A172 (cell line): ENCODE measurements at places on chromosomes 12 and 14.

DNA sequence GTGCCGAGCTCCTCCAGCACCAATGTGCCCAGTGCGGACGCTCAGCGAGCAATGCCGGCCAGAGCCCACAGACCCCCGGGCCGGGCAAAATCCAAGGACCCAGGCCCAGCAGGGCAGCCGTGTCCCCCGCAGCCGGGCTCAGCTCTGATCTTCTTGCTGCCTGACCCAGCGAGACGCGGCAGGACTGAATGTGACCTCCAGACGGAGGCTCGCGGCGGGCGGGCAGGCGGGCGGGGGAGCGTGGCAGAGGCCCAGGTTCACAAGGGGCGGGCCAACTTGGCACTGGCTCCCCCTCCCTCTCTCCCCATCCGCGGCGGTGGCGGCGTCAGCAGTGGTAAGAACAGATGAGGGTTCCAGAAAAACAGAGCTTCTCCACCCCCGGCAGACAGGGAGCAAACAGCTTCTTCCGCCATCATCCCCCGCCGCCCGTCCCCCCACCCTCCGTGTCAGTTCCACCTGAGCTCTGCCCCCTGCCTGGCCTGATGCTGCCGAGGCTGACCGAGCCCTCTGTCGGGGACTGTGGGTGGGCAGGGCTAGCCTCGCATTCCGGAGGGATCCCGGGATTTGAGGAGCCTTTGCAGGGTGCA lies 94.3 kb downstream of the RFLNA start:
- peak; percentile 83 for DNase-seq

- DNase-seq, result peak; percentile 63
Observed at GRCh38 chr14:100645196-100645981, 58.2 kb upstream of the BEGAIN start.

DNA sequence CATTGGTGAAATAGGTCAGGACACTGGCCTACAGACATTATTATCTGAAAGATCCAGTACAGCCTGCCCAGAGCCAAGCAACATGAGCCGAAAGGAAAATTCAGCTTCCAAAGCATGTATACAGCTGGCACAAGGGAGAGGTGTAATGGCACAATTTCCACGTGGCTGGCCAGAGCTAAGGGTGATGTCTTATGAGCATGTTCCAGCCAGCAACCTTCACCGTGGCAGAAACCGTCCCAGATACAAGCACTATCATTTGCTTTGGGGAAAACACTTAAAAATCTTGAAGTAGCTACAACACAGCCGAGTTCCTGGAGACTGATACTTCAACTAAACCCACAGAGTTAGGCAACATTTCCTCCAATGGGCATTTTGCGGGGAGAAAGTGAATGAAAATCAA lies 44.5 kb downstream of the CORO1C start:
- no peak for DNase-seq

DNA sequence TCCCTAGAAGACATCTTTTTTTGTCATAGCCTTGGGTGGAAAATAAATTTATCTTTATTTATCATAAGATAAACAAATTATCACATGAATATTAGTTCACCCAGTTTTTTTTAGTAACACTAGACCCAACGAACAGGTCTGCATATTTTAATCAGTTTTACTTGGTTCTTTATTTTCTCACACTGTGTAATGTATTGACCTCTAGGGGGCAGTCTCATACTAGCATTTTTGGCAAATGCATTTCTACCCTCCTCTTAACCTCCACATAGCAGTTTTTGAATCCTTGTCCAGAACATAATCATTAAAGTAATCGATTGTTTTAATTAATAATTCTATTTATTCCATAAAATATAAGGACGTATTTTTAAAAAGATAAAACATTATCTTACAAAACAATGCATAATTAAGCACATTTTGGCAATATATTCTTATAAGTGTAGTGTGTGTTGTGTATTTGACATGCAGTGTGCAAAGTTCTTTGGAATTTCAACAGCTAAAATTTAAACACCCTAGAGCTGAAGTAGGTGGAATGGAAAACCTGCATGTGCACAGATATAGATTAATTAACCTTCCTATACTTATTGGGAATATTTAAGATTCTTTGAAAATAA lies 31.6 kb upstream of the PTPRQ start:
- DNase-seq, result peak; percentile 40

DNA sequence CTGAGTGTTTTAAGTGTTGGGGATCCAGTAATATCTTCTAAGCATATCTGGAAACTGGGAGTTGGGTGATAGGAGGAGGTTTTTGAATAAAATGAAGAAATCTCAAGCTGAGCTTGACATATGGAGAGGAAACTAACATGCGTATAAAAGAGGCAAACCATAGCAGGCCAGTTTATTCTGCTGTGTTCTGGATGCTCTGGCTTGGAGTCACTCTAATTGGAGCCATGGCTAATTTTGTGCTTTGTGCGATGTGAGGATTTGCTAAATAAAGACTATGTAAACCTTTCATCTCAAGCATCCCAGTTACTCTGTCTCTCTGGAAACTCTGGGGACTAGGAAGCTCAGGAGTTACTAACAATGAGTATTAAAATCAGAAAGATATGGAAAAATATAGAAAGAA lies 66.5 kb downstream of the ATF7IP start:
- no peak for DNase-seq

- no peak for DNase-seq
Observed at GRCh38 chr14:21136024-21136423, 19.8 kb downstream of the OR5AU1 start.

DNA sequence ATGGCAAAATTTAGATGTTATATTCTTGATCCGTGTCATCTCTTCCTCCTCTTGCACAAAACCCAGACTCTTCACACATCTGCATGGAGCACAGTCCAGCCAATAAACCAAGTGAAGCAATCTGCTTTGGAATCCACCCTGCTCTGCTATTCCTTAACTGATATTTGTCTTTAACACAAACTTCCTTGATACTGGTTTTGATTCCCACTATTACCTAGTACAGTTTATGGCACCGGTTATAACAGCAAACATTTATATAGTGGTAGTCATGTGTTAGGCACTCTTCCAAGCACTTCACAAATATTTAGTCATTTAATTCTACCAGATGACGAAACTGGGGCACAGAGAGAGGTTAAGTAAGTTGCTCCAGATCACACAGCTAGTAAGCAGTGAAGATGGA lies 12.5 kb downstream of the STYK1 start:
- DNase-seq, result no peak

- no peak for DNase-seq
Observed at GRCh38 chr14:92561906-92562479, 48.4 kb downstream of the RIN3 start.

DNA sequence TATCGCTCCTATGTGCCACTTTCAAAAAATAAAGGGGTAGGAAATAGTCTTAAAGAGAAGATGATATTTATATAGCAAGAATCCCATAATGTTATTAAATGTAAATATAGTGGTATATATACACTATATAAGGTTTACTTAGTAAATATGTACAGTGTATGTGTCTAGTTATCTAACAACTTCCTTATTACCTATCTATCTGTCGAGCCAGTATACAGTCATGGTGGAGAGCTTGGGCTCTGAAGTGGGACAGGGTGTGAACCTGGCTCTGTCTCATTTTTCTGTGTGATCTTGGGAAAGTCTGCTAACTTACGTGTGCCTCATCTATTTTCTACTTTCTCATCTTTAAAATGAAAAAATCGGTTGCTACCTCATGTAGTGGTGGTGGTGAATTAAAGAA lies 62.8 kb upstream of the SINHCAF start:
- DNase-seq, result no peak

- DNase-seq, result no peak
Observed at GRCh38 chr14:93688239-93688666, 100.0 kb downstream of the PRIMA1 start.

DNA sequence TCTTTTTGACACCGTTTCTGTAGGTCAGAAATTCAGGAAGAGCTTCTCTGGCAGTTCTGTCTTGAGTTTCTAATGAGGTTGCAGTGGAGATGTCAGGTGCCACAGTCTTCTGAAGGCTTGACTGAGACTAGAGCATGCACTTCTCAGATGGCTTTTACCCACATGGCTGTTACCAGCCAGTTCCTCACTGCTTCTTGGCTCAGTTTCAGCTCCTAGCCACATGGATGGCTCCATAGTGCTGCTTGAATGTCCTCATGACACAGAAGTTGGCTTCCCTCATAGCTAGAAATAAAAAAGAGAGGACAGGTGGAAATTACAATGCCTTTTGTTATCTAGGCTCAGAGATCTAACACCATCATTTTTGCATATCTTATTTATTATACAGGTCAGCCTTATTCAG lies 38.1 kb upstream of the SLC2A13 start:
- no peak for DNase-seq

- no peak for DNase-seq
Observed at GRCh38 chr12:96302687-96303310, 97.4 kb downstream of the CDK17 start.

DNA sequence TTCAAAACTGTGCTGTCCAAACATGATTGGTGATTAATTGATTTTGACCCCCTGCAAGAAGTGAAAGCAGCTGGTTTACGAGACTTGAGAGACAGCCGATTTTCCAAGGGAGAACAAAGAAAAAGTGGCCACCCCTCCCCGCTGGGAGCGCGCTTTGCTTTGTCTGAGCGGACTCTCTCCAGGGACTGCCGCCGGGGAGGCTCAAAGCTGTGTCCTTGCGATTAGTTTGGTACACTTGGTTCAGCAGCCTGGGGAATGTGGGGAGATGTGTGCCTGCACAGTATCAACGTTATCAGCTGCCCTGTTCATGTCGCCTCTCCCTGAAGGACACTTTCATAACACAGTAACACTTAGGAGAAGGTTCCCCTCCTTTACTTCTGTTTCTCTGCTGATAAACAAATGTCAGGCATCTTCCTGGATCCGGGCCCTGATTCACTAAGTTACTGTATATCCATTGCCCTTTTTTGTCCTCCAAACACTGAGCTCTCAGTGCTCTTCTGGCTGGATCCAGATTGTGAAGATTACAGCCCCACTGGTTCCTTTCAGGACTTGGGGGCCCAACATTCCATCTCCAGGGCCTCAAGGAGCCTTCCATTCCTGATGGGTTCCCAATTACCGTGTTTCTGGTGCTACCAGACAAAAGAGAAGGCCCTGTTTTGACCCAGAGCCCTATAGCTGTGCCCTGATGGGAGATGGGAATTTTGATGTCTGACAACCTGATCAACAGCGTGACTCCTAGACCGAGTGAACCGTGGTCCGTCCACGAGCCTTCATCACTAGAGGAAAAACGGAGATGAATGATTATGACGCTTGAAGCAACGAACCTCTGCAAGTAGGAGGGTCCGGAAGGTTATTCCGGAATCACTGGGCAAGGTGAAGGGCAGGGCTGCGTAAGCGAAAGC lies 31.7 kb upstream of the TUBA1C start:
- peak; percentile 46 for DNase-seq

GRCh38 chr14:105479431-105480158 lies 5.0 kb downstream of the CRIP2 start:
- no peak for DNase-seq

- peak; percentile 26 for DNase-seq
Observed at GRCh38 chr12:118190266-118190665, 54.3 kb downstream of the PEBP1 start.

DNA sequence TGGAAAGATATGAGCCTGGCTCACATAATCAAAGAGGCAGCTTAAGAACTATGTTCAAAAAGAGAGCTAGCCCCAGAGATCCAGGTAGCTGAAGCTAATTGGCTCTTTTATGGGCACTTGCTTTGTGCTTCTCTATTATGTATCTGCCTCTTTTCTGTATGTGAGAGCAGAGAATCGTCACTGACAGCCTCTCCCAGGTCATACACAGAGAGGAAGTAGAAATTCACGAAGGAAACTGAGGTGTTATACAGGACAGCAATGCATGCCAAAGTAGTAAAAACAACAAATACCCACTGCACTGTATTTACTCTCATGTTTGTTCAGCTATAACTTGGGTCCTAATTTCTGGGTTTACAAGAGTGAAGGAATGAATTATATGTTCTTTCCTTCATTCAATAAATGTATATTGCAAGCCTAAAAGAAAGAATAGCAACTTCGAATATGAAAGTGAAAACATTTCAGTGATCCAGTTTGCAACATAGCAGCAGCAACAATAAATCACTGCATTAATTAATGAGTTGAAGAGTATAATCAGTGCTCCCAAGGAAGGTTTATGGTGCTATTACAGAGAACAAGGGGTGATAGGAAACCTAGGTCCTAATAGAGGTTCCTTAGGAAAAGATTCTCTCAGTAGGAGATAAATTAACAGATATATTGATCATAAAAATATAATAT lies 47.1 kb upstream of the ATXN7L3B start:
- no peak for DNase-seq

GRCh38 chr12:3964439-3964838 lies 91.2 kb upstream of the PARP11 start:
- DNase-seq, result no peak

DNA sequence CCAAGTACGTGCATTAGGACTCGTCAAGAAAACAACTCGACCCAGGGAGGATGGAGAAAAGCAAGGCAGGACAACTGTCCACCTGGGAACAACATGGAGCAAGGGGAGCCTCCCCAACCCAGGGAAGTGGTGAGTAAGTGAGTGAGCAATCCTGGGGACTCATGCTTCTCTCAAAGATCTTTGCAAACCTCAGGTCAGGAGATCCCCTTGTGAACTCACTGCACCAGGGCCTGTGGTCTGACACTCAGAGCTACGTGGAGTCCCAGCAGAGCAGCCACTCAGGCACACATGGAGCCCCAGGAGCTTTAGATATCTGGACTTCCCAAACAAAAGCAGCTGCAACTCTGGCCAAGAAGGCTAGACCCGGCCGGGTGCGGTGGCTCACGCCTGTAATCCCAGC lies 12.2 kb upstream of the OR5AU1 start:
- peak; percentile 2 for DNase-seq

GRCh38 chr12:132874175-132874574 lies 13.2 kb downstream of the CHFR start:
- DNase-seq, result no peak

DNA sequence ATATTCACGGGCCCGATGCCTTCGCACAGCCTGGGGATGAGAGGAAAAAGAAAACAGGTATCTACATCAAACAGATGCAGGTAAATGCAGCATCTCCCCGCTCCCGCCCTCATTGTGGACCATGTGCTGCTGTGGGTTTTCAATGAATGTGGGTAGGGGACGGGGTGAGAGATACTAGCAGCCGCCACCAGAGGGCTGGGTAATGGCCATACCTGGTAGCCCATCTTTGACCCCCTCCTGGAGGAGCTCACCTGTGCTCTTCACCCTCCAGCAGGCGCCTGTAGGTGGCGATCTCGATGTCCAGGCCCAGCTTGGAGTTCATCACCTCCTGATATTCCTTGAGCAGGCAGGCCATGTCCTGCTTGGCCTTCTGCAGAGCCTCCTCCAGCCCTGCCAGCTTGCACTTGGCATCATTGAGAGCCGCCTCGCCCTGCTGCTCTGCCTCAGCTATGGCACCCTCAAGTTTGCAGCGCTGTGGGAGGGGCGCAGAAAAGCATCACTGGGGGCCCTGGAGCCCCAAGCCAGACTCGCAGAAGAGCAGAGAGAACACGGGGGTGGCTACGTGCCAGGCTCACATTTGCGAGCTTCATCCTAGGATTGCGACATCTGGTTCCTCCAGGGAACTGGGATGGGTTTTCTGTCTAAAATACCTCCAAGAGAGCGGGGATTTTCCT lies 10.2 kb downstream of the KRT82 start:
- no peak for DNase-seq

DNA sequence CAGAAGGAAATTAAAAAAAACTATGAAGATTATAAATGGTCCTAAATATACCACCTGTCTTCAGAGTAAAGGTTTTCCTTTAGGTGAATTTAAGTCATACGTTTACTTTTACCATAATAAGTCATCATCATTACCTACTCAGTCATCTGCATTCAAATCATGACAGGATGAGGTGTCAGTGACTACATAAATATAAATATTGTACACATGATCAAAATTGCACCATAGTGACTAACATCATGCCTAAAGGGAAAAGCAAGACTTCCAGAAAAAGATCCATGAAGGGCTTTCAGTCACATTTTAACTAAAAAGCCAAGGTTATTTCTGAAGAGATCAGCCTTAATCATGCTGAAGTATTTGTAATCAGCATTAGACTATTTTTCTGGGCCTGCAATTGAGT lies 759.9 kb upstream of the FLRT2 start:
- no peak for DNase-seq
